Cortex of kidney (tissue), 1 donor: ENCODE measurements at places on chromosomes 7 and 10.

- DNase-seq, result no peak
Measured at GRCh38 chr10:46245381-46245900, 41.4 kb upstream of the ANTXRL start.

DNA sequence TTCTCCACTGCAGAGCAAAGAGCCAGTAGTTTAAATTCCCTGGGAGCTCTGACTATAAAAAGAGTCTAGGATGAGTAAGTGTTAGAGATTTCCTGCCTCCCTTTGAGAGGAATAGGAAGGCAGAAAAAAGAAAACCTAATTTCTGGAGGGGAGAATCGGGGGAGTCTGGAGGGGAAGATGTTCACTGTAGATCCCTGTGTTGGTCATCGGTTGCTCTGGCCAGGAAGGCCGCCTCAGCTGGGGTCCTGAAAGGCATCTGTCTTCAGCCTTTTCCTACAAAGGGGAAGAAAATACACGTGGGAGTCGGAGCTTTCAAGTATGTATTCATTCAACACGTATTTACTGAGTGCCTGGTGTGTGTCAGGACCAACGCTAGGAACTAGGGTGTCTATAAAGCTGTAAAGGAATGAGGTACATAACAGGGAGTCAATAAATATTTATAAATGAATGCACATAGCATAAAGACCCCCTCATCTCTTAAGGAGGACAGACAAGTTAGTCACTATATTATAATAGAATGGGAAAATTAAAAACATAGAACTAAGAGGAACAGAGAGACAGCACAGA is 101.1 kb downstream of the ICA1 start:
- DNase-seq, result no peak

DNA sequence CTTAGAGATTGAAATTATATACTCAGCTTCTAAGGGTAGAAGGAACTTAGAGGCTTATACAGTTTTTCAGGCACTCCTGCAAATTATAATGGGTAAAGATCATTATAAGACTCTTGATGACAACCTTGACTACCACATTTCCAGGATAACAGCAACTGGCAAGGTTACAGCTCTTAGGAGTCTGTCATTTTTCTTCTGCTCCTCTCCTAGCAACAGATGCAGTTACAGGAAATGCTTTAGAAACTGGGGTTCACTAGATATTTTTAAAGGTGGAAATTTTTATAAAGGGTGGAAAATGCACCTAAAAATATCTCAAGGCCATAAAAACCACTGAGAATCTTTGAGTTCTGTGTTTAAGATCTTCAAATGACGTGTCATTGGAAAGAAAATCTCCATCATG is 185.8 kb downstream of the RELN start:
- DNase-seq, result no peak

DNA sequence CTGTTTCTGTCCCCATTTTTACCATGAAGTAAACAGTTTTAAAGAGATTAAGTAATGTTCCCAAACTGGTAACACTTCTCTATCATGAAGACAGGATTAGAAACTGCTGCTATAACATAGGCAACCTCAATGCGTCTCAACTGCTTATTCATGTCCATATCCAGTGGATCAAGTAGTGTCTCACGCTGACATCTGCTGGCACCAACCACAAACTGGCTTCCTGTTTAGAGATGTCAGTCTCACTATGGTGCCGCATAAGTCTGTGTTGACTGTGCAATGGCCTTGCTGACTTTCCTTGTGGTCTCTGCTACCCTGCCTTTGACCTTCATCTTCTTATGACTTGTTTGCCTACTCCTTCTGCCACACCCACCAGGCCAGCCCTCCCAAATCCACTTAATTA is 369.6 kb upstream of the DPP6 start:
- no peak for DNase-seq

- no peak for DNase-seq
Measured at GRCh38 chr10:119518176-119518575, 24.3 kb downstream of the RGS10 start.

GRCh38 chr7:158988996-158989395 is 132.6 kb downstream of the DYNC2I1 start:
- DNase-seq, result no peak

GRCh38 chr7:114341648-114342047 is 73.0 kb upstream of the FOXP2 start:
- DNase-seq, result no peak
